ENCODE measurements at places on chromosomes 1 and 21.

- DNase-seq, result no peak
These were observed 28.4 kb downstream of the DISP3 start for GRCh38 chr1:11507309-11507708.

GRCh38 chr1:215202868-215203267, 120.3 kb downstream of the KCNK2 start:
- DNase-seq, result no peak

GRCh38 chr21:14869984-14870852, 194.6 kb downstream of the NRIP1 start:
- no peak for DNase-seq

DNA sequence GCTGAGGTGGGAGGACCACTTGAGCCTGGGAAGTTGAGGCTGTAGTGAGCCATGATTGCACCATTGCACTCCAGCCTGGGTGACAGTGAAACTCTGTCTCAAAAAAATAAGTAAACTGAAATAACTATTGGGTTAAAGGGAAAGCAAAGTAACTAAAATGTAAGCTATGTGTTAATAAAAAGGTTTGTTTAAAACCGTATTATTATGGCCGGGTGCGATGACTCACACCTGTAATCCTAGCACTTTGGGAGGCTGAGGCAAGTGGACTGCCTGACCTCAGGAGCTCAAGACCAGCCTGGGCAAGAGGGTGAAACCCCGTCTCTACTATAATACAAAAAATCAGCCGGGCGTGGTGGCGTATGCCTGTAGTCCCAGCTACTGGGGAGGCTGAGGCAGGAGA, 27.0 kb downstream of the NVL start:
- DNase-seq, result no peak

DNA sequence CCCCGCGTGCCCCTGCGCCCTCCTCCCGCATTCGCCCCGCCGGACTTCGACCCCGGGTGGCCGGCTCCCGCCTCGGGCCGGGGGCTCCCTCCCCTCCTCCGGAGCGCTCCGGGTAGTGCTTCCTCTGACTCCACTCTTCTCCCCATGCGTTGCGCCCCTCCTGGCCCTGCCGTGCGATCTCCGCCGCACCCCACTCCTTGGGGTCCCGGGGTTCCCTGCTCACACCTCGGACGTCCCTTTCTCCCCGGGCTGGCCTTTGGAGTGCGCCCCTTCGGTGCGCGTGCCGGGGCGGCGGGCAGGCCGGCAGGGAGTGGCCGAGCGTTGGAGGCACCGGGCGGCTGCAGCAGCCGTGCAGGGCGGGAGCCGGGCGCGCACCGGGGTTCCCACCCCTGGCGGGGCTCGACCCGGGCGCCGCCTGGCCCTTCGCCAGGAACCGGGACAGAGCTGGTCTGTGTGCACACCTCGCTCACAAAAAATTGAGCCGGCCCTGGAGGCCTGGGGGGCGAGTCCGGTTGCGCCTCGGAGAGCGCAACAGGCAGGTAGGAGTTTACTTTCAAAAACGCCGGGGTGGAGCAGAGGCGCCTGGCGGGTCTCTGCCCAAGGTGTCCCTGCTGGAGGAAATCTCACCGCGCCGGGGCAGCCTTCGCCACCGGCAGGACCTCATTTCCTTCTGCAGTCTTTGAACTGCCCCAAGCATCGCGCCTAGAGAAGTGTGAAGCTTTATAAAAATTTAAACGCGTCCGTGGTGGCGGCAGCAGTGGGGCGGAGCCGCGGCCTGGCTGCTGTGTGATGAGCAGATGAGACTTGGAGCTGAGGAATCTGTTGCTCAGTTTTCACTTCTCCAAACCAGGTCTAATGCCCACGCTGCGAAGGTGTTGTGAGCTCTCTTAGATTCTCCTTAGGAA, 650 bp downstream of the VANGL1 start:
- no peak for DNase-seq

DNA sequence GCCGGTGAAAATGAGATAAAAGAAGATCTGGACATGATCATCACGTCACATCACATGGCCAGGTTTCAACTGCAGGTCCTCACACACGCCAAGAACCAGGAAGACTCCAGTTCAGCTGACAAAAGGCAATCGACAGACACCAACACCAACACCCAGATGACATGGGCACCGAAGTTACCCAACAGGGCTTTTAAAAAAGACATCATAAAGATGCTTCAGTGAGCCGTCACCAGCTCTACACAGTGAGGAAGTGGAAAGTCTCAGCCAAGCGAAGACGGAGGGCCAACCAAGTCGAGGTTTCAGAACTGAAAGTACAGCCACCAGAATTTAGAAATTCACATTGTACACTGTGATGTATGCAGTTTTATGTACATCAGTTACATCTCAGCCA, 154.3 kb upstream of the COL6A1 start:
- no peak for DNase-seq
